Fibroblast of the aortic adventitia (primary cell): ENCODE measurements at places on chromosomes 3 and 15.

DNA sequence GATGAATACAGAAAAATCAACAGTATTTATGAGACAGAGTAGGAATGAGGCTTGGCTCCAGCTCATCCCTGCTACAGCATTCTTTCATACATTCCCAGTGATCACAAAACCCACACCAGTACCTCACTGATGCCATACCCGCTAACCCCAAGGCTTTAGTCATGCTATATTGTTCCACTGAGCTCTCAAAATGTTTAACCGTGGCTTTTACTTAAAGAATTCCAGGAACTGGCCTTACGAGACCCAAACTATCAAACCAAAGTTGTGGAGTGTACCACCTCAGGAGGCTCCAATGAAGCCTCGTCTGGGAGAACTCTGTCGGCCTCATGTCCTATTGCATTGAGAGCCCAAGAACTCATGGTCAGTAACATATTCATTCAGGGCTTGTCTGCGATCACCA lies 278.9 kb downstream of the ULK4 start:
- DNase-seq, result peak; percentile 51

DNA sequence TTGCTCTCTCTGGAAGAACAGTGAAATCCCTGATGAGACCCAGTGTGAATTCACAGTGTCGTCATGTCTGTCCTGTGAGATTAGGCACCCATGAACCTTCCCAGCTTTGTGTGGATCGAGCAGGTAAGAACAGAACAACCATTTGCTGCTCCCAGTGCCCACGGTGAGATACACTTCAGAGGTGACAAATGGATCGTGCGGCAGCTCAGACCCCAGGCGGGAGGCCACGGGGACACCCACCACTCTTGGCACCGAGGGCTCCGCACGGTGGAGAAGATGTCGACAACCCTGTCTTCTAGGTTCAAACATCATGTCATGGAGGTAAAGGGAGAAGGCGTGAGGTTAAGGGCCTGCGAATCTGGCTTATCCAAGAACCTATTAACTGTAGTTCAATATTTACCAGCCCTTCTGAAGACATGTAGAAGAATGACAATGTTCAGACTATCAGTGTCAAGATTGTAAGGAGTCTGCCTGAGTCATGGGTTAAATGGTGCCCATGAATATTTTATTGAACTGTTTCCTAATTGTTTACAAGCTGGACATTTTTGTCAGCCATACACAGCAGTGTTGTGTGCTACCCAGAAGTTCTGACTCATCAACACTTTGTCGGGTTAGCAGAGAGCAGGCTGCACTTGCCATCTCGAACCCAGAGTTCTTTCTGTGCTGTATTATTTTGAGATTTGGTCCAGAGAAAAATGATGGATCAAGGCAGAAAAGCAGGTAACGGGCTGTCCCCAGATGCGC lies 15.5 kb upstream of the PCSK6 start:
- DNase-seq, result no peak

DNA sequence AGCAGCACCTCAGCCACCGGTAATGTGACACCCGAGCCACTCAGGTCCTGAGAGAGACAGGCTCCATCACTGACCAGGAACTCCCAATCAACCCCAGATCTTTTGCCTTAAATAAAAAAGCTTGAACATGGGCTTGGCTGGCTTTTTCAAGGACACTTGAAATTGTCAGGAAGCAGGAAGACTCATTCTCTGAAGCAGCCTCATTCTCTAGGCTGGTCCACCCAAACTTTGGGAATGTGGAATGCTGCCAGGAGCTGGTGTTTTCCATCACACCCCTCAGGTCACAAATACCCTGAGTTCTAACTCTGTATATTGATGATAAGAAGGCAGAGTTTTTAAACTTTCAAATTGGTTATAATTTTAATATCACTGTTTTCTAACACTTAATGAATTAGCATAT lies 17.0 kb downstream of the CXCR6 start:
- no peak for DNase-seq

- no peak for DNase-seq
Observed at GRCh38 chr3:66435989-66436388, 64.8 kb downstream of the LRIG1 start.

GRCh38 chr3:61520966-61521628 lies 40.3 kb upstream of the PTPRG start:
- no peak for DNase-seq

DNA sequence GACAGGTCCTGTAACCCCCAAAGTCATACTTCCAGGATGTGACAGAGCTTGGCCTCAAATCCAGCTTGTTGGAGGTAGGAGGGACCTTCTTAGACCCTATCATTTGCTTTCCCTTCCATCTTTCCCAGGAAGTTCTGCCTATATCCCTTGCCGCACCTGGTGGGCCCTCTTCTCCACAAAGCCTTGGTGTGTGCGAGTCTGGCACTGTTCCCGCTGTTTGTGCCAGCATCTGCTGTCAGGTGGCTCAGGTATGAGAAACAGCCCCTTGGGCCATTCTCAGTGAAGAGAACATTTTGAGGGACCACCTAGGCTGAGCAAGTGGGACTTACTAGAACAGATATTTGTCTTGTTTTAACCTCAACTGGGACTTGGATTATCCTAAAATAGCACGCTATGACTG lies 1.3 kb downstream of the IL17RE start:
- DNase-seq, result no peak

DNA sequence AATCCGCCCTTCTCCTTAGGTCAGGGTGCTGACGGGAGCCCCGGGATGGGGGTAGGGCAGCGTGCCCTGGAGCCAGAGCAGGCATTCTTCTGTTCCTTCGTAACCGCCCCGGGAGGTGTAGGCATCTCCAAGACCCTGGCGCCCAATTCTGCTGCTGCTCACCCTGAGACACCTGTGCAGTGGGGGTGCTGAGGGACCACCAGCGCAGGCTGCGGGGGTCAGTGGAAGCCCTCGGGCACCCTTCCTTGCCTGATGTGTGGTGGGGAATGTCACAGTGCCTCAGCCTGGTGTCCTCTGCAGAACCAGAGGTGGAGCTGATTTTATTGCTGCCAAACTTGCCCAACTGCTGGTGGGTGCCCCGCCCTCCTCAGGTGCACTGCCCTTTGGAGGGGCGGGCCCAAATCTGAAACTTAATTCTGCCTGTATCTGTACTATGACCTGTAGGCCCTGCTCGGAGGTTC lies 7.3 kb downstream of the CSK start:
- DNase-seq, result no peak

- DNase-seq, result peak; percentile 61
Observed at GRCh38 chr3:81728766-81729544, 32.5 kb downstream of the GBE1 start.

DNA sequence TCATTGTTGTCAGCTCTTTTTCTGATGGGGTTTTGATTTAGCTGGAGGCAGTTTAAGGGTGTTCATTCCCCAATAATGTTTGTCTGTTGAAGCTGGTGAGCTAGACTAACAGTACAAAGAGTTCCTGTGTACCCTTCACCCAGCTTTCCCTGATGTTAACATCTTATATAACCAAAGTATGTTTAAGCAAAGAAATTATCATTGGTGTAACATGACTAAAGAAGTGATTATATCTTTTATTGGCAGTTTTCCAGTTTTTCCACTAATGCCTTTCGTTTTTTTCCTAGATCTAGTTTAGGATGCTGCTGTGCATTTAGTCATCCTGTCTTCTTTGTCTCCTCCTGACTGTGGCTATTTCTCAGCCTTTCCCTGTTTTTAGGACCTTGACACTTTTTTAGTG lies 165.6 kb downstream of the LPP start:
- DNase-seq, result peak; percentile 45
